Lung microvascular endothelial cell (primary cell): ENCODE measurements at places on chromosomes 5 and 9. TPM values are rescaled to one million over a fixed set of nuclear protein-coding genes. Genes with fewer than 3 reads are reported as not detected.

Gene MEF2C
- total RNA-seq, result 91.5 and 122 TPM in 2 replicates

Gene BHMT2
- total RNA-seq, result 2.4 and 7.7 TPM in 2 replicates

Gene NCS1
- 4.8 and 10.2 TPM in 2 replicates for total RNA-seq

Gene MINAR2
- total RNA-seq, result not detected in 2 replicates

Gene MELK
- total RNA-seq, result 3.6 and 12.9 TPM in 2 replicates

Gene FOXD4L4
- under 0.01 TPM in 2 replicates for total RNA-seq

Gene ORM2
- not detected in 2 replicates for total RNA-seq

Gene TYRP1
- total RNA-seq, result 2.0 and 2.2 TPM in 2 replicates
